ENCODE measurements at places on chromosomes 2 and 18.

- no peak for DNase-seq
Observed at GRCh38 chr18:21362831-21363230, 120.8 kb downstream of the GREB1L start.

- DNase-seq: no peak
Observed at GRCh38 chr2:101710471-101711318, 13.2 kb downstream of the MAP4K4 start.

DNA sequence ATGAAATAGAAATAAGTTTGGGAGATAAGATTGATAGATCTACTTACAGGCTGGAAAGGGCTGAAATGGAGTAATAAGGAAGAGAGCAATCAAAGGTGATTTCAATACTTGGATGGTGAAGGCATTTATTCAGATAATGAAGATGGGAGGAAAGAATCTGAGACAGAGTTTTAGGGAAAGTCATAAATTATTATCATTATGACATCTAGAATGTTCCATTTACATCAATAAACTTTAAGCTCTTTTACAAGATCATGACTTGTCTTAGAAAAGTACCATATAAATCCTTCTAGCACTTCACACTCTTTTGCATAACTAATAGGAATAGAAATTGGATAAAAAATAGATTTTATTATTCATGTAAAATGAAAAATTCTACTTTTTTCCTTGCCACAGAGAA lies 2.2 kb downstream of the SCN9A start:
- no peak for DNase-seq

GRCh38 chr2:172480301-172481218 lies 53.2 kb downstream of the ITGA6 start:
- DNase-seq: no peak

DNA sequence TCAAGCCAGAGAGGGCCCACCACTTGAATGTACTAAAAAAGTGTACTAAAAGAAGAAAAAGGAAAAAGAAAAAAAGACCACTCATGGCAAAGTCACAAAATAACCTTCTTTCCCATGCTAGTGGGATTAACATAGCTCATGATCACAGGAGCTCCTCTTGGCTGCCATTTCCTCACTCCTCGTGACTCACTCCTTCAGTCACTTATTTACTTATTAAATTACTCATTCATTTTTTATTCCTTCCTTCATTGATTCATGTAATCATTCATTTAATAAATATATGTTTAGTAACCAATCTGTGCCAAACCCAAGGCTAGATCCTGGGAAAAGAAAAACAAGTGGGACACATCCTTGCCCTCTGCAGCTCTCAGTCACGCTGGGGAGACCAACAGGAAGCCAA lies 300.5 kb downstream of the INSIG2 start:
- DNase-seq: no peak

DNA sequence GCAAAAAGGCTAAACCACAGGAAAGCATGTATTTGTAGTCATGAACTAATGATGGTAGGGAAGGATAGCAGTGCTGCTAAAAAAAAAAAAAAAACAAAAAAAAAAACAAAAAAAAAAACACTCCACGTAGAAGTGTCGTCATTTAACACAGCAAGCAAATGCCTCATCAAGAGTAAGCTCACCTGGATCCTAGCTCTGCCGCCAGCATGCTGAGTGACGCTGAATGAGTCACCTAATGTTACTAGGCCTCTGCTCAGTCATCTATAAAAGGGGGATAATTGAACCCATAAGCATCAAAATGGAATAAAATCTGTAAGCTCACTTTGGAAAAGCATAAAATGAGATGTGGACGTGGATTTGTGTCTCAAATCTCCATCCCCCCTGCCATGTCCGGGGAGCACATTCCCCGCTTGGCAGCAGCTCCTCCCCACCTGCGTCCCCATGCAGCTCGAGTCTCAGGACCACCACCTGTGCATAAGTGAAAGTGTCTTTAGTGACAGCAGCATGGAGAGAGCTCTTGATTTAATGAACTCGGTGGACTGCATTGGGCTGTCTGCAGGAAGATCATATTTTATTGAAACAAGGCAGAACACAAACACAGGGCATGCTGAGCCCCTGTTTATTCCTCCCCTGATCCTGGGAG lies 427.5 kb downstream of the LRATD1 start:
- DNase-seq: no peak

GRCh38 chr2:181780047-181780651 lies 99.8 kb upstream of the NEUROD1 start:
- no peak for DNase-seq

DNA sequence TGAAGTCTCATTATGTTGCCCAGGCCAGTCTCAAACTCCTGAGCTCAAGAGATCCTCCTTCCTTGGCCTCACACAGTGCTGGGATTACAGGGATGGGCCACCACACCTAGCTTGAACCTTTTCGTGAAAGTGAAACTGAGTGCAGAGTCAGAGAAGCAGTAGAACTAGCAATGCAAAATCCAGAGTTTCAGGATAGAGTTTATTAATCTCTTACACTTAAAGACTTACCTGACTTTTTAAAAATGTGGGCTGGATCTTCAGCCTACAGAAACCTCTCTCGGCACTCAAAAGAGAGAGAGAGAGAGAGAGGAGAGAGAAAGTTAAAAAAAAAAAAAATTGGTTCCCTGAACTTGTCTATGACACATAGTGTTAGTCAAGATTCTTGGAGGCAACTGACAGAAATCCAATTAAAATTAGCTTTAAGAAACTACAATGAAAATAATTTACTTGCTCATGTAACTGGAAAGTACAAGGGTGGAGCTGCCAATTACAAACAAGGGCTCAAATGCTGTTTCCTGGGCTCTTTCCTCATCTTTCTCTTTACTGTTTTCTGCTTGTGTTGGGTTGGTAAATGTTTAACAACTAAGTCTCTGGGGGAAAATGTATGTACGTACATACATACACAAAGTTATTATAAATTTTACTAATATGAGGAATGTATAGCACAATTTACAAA lies 98.1 kb upstream of the CERS6 start:
- DNase-seq: no peak

DNA sequence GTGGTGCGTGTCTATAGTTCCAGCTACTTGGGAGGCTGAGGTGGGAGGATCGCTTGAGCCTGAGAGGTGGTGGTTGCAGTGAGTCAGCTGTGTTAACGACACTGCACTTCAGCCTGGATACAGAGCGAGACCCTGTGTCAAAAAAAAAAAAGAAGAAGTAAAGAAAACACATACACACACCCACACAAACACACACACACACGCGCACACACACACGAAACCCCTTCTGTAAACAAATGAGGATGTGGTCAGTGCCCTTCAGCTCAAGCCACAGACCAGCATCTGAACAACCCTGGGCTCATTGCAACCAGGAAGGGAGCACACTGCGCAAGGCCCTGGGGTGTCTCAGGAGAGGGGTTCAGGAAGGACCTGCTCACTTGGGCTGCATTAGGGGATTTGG lies 47.9 kb upstream of the KCNF1 start:
- no peak for DNase-seq

DNA sequence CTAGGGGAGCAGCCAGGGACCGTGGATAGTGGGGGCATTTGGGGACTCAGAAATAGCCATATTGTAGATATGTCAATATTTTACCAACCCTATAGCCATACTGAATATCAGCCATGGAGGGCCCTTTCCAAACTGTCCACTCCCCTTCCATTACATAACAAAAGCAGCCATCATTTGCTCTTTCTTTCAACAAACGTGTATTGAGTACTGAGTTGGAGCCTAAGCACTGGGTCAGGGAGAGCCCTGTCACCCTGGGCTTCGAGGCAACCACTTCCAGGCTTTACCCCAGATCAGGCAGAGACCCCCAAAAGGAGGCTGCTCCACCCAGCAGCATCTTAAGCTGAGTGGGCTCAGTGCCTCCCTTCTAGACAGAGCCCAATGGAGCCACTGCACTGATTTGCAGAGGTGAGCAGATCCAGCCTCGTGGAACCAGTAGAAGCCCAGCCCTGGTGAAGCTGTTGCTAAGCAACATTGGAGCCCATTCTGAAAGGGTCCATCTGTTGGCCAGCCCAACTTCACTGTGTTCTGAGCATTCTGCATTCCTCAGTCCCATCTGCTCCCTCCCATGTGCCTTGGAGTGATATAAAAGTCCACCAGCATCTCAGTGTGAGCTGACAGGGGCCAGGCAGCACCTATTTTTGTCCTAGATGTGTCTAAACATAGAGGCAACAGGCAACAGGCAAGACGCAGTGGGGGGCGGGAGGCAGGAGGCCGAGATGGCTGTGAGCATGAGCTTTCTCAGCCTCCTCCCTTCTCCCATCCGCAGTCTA lies 112.1 kb downstream of the PLB1 start:
- no peak for DNase-seq

DNA sequence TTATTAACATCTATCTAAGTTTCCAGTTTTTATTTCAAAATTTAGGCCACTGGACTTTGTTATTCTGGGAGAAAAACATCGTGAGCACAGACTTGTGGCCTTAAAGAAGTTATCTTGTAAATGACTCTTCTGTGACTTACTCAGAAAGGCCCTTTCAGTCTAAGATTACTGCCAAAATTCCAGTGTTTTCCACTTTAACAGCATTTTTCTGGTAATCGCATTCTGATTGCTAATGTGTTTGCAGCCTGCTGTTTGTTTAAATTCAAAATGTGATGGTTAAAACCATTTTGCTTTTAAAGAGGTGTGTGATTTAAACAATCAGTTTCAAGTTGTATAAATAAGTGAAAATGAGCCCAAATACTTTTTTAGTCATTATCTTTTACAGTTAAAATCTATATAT lies 136.7 kb upstream of the DAPL1 start:
- DNase-seq: no peak

DNA sequence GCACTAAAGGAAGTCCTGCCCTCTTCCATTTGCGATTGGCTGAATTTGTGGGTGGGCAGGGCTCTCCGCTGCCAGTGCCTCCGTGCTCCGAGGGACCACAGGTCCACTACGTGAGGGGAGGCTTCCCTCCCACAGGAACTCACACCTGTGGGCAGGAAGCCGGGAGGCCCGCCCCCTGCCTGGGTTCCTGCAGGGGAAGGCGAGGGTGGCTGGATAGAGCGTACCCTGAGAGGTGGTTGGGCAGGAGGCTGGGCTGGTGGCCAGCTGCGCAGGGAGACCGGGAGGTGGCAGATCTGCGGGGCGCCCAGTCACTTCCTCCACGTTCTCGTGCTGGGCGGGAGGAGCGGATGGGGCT lies 47.0 kb upstream of the PTH2R start:
- DNase-seq: no peak

DNA sequence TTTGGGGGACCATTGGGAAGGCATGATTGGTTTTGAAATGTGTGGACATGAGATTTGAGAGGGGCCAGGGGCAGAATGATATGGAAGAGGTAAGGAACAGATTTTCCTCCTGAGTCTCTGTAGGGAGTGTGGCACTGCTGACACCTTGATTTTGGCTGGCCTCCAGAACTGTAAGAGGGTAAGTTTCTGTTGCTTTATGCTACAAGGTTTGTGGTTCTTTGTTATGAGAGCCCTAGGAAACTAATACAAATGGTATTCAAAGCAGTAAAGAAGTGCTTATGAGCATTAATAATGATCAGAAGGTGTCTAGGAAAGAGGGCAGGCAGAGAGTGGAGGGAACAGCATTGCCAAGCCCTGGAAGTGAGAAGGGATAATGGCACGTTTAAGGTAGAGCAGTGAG lies 574.3 kb upstream of the NXPH2 start:
- no peak for DNase-seq

GRCh38 chr2:240209493-240209892 lies 69.0 kb upstream of the OTOS start:
- no peak for DNase-seq

- no peak for DNase-seq
Observed at GRCh38 chr18:44859751-44860439, 179.2 kb downstream of the SETBP1 start.

DNA sequence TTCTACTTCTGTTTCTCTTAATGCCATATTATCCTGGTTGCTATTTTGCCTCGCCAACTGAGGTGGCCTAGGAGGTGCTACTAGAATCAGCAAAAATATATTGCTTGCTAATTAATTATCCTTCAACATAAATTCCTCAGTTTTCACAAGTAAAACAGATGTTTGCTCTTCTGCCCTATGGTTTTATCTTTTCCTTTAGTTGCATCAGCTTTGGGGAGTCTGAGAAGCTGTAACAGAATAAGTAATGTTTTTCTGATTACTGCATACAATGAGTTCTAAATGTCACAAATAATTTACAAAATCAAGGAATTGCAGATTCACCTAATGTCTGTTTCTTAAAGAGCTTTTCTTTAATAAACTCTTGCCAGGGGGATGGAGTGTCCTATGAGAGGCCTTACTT lies 36.7 kb downstream of the GULP1 start:
- DNase-seq: no peak

DNA sequence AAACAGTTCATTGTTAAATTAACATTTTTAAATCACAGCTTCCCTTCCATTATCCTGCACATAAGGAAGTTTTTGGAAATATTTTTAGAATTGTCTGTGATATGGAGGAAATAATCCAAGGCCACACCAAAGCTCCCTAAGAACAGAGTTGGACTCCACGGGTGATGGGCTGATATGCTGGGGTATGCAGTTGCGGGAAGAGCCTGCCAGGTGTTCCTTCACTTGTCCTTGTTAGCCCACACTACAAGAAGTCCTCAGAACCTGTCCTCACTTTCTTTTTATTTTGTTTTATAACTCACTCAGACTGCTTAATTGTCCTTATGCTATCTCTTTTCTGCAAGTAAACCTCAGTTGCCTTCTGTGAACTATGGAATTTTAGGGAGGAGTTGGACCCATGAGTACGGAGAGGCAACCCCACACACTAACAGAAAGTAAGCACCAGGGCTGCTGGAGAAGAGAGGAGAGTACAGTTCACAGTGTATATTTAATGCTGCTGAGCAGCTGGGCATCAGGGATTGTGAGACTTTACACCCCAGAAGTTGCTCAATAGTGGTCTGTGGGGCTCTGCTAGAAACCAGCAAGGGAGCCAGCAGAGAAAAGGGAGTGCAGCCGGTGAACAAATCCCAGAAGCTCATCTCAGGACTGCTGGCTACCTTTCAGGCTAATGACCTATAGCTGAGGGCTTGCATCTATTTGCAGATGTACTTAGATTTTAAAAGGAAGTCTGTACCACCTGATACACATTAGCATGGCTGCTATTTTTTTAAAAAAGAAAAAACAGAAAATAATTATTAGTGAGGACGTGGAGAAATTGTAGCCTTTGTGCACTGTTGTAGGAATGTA lies 280.1 kb upstream of the STON1 start:
- no peak for DNase-seq

DNA sequence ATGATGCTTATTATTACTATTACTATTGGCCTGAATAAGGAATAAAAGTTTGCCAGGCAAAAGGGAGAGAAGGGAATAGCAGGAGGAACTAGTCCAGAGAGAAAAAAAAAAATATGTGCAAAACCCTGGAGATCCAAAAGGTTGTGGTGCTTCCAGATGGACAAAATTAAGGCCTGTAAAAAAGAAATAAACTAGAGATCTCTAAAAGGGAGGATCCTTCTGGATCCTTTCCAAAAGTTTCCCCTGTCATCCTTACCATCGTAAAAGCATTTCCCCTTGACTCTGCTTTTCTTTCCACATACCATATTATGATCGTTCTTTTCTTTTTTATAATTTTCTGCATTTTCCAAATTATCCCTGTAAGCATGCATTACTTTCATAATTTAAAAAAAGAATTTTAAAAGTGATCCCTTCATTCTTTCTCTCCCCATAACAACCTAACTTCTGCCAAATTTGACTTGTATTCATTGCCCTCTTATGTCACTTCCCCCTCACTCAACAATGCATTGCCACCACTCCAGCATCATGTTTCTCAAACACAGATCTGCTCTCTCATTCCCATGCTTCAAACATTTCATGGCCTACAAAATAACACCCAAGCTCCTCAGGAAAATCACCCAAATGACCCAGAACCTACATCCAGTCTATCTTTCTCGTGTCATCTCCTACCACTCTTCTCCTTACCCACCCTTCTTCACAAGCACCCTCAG lies 40.3 kb downstream of the RBMS1 start:
- DNase-seq: no peak
